CD4-positive, alpha-beta T cell treated with Interleukin-6 for 4 hours (primary cell): ENCODE measurements at places on chromosomes 12 and 14.

GRCh38 chr12:52419656-52420055, 13.5 kb upstream of the KRT82 start:
- no peak for DNase-seq

DNA sequence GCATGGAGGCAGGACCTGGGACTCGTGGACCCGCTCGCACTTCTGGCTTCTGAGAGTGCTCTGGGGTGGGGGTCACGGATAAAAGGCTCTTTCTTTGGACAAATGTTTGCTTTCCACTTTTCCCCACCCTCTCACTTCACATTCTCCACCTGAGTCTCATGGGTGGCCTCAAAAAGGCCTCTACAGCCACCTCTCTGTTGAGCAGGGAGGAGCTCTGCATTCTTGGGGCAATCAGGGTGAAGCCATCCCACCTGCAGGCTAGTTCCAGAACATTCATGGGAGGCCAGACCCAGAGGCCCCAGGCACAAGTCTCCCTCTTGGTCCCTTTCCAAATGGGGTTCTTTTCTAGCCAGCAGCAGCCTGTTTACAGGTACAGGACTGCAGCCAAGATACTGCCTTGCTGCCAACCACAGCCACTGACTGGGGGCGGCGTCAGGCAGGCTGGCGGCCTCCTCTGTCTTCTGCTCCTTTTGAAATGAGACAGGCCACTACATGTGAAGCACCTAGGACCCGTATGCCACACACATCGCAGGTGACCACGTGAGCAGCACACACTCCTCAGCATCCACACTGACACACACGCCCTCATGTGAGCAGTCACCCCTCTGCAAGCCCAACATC, 18.2 kb upstream of the CEBPE start:
- DNase-seq = no peak

DNA sequence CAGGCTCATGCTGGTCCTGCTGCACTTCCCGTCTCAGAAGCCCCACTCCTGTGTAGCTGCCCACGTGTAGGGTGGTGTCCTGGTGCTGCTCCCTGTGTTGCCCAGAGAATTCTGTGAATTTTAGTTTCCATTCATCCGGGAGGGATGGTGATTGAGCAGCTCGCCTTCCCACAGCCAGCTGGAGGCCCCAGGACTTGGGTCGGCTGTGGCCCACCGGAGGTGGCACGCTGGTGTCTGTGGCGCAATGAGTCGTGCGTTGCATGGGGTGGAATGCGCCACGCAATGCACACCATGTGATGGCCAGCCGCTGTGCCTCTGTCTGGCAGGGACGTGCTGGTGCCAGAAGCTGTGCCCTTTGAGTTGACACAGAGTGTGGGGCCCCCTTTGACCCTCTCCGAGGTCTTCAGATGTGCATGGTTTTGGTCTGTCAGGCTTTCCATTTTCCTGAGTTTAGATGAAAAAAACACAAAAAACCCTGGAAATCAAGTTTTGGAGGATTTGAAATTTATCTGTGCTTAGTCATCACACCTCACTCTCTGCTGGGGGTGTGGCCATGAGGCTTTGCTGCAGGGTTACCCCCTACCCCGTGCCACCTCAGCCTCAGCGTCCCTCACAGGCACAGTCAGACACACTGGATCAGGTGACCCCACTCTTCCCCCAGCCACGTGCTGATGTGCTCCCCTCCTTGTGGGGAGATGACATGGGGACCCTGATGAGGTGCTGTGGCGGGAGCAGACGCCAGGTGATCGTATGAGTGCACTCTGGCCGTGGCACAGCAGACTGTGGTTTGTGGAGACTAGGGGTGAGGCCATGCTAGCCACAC, 64.6 kb downstream of the EP400 start:
- DNase-seq = no peak

GRCh38 chr12:14510574-14510973, 57.1 kb downstream of the PLBD1 start:
- DNase-seq = no peak

GRCh38 chr14:94448071-94448808, 4.4 kb downstream of the SERPINA11 start:
- DNase-seq = no peak

DNA sequence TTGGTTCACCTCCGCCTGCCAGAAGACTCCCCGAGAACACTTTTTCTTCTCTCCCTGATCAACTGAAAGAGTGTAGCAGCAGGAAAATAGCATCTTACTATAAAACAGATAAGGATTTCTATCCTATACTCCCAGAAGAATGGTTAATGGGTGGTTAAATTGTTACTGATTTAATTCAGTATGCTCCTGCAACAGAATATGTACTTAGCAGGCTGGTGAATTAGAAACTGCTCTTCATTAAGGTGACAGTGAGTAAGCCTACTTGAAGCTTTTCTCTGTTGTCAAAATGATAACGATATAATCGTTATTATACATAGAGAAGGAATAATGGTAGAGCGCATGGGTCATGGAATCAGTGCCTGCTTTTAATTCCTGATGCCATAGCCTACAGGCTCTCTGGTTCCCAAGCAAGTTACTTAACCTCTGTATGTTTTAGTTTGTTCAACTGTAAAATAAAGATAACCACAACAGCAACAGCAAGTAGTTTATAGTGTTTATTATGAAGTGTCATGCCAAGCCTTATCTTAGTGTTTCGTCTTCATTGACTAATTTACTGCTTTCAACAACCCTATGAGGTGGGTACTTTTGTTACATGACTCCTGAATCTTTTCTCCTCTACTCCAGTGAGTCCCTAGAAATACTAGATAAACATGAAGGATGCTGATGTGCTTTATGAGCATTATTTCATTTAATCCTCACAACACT, 392.6 kb downstream of the CCDC91 start:
- no peak for DNase-seq

GRCh38 chr12:94929780-94930179, 73.7 kb downstream of the NDUFA12 start:
- no peak for DNase-seq

GRCh38 chr12:84924981-84925380, 12.4 kb upstream of the SLC6A15 start:
- no peak for DNase-seq

GRCh38 chr14:28652782-28653181, 113.8 kb upstream of the FOXG1 start:
- DNase-seq = no peak

GRCh38 chr12:54452628-54453027, 20.8 kb downstream of the GTSF1 start:
- DNase-seq = no peak

DNA sequence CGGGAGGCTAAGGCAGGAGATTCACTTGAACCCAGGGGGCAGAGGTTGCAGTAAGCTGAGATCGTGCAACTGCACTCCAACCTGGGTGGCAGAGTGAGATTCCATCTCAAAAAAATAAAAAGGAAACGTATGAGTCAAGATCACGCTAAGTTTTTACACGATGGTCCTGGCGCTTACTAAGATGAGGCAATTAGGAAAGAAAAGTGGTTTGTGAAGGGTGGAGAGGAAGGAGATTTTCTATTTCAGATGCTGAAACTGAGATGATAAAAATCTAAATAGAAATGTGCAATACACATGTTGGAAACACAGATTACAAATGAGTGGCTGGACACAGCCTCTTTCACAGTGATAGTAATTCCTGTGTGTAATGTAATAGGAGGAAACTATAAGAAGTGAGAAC, 63.2 kb downstream of the KDM5A start:
- no peak for DNase-seq

DNA sequence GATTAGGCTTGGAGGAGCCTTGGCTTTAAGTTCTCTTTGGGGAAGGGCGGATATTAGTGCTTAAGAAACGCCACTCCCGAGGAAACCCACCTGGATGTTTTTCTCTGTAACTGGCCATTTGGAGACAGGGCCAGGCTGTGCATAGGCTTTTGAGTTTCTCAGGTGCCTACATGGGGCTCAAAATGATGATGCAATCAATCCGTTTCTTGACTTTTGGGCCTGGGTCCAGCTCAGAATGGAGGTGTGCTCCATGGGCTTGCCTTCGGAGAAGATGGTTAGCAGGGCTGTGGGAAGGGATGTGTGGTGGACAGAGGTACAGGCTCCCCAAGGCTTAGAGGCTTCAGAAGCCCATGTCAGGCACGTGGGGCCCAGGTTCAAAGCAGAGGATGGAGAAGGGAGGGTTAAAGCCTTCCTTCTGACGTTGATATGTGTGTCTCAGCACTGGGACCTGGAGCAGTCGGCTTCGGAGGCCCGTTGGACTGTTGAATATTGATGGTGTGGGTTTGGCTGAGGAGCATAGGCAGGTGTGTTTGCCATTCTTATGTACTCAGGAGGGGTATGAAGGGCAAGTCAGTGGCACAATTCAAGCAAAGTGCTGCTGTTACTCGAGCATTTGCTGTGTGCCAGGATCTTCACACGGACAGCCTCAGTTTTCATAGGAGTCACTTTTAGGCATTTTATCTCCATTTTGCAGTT, 82.8 kb downstream of the SLC25A47 start:
- no peak for DNase-seq

- DNase-seq = no peak
Measured at GRCh38 chr14:36979863-36980262, 192.5 kb downstream of the SLC25A21 start.

DNA sequence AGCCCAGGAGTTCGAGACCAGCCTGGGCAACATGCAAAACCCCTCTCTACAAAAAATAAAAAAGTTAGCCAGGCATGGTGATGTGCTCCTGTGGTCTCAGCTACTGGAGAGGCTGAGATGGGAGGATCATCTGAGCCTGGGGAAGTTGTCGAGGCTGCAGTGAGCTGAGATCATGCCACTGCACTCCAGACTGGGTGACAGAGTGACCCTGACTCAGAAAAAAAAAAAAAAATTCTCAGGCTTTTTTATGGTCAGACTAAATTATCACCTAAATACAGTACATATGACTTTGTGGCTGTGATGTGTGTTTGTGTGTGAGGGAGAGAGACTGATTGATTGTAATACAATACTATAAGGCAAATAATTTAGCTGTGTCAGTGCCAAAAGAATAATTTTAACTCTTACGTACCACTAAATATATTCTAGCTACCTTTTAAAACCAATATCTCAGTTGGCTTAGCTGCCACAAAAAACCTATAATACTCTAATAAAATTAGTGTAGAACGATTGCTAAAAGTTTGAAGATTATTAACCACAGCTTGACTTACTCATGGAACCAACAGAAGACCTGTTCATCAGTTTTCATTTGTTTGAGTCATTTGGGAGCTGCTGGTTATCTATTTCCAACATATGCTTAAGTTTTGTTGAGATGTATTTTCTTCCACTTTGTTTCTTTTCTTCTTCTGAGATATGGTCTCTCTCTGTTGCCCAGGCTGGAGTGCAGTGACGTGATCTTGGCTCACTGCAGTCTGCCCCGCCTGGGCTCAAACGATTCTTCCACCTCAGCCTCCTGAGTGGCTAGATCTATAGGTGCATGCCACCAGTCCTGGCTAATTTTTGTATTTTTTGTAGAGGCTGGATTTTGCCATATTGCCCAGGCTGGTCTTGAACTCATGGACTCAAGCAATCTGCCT, 58.0 kb downstream of the DIP2B start:
- DNase-seq = no peak

GRCh38 chr12:128817111-128818015, 6.4 kb downstream of the SLC15A4 start:
- no peak for DNase-seq

- DNase-seq = no peak
Measured at GRCh38 chr12:121767525-121768016, 25.9 kb downstream of the RHOF start.

GRCh38 chr12:64007853-64008252, 163.4 kb downstream of the SRGAP1 start:
- no peak for DNase-seq

GRCh38 chr12:8069582-8069981, 3.4 kb upstream of the C3AR1 start:
- no peak for DNase-seq

DNA sequence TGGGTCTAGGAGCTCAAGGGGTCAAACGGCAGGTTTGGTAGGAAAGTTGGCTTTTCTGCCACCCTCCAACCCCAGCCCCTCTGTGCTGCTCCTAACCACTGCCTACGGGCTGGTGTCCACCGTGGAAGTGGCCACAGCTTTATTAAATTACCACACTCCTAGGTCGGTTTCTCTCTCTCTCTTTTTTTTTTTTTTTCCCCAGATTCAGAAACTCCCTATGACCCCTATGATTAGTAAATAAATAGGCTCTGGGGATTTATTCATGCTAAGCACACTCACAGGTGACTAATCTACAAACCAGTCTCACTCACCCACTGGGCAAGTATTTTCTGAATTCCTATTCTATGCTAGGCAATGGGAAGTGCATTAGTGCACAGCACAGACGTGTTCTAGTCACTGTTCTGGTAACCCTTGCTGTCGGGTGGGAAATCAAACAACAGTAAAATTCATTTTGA, 8.7 kb upstream of the DDX47 start:
- no peak for DNase-seq

GRCh38 chr12:22231836-22232235, 102.7 kb downstream of the ST8SIA1 start:
- no peak for DNase-seq

DNA sequence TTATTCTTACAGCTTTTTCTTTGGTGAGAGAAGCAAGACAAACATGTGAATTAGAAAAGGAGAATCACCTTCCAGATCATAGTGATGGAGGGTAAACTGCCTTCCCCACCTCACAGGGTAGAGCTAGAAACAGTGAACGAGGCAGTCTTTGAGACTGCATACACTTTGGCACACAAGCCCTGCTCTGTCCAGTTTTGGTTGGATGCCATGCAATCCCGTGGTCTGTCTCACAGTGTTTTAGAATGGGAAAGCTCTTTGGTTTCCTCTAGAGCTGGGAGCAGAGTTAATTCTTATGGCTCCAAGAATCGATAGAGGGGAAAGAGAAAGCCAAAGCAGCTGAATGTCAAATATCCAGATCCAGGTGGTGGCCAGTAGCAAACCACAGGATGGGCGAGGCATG, 21.9 kb downstream of the TDP1 start:
- DNase-seq = no peak

GRCh38 chr12:27623645-27624044, 72.6 kb upstream of the REP15 start:
- no peak for DNase-seq

- no peak for DNase-seq
Measured at GRCh38 chr14:34235643-34236300, 226.3 kb downstream of the SPTSSA start.

DNA sequence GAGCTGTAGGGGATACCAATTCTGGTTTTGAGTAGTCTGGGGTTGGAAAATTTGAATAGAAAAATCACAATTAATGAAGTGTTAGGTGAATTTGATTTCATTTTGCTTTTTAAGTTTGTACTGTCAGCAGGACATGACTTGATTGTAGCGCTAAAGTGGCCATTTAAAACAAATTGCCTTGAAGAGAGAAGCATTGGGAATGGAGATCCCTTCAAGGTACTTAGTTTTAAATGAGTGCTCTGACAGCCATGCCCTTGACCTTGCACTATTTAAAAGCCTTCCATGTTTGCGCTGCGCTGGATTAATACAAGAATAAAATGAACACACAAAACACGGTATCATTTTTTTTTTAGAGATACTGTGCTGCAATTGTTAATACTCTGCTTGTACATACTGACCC, 345.9 kb downstream of the NAV3 start:
- no peak for DNase-seq

DNA sequence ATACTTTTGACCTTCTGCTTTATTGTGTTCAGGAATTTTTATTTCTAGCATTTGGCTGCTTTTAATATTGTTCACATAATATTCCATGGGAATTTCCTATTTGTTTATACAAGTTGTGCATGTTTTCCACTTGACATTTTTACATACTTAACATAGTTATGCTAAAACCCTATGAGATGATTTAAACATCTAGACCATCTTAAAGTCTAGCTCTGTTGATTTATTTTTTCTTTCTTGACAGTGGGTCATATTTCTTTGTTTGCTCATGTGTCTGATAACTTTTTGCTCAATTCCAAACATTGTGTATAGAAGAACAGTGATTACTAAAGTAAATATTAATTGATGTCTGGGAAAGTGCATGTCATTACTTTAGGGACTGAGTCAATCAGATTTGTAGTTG, 202.1 kb upstream of the PDZRN4 start:
- no peak for DNase-seq

- peak; percentile 41 for DNase-seq
Measured at GRCh38 chr12:7131502-7131866, 1.3 kb downstream of the CLSTN3 start.
